ENCODE measurements at places on chromosomes 2 and 18.
A peak's percentile ranks its signal among the peaks of the same experiment; 100 is the strongest.

GRCh38 chr18:34809451-34810072 is 99.5 kb downstream of the DTNA start:
- no peak for DNase-seq

DNA sequence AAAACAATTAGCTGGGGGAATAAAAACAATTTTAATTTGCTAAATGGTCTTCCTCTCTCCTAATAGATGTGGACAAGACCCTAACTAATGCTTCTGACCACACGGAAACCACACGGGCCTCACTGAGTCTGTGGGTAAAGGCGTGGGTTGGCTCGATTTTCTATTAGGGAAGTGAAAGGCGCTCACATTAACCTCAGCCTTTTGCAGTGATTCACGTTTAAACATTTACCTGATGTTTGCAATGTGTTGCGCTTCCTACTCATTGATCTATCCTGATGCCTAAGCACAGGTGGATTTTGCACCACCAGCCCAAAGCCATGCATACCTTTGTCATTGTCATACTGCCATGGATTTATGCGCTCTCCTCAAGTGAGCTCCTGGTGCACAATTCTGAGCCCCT is 35.6 kb upstream of the NRP2 start:
- DNase-seq = no peak

DNA sequence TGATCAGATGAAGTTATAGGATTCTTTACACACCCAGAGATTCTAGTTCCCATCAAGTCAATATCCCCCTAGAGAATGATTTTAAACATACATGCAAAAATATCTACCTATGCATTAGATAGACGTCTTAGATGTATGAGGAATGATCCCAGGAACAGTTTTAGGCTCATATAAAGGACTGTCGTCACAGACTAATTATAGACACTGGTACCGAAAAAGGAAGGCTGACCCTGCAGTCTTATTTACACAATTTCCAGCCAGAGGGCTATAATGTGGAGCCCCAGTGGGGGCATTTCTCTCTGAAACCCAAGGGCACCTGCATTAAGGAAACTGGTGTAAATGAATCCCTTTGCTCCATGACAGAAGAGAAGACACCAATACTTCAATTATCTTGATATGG is 170.4 kb downstream of the ZNF521 start:
- DNase-seq = no peak

- DNase-seq = no peak
These were observed 20.1 kb upstream of the MGAT5 start for GRCh38 chr2:134233728-134234136.

DNA sequence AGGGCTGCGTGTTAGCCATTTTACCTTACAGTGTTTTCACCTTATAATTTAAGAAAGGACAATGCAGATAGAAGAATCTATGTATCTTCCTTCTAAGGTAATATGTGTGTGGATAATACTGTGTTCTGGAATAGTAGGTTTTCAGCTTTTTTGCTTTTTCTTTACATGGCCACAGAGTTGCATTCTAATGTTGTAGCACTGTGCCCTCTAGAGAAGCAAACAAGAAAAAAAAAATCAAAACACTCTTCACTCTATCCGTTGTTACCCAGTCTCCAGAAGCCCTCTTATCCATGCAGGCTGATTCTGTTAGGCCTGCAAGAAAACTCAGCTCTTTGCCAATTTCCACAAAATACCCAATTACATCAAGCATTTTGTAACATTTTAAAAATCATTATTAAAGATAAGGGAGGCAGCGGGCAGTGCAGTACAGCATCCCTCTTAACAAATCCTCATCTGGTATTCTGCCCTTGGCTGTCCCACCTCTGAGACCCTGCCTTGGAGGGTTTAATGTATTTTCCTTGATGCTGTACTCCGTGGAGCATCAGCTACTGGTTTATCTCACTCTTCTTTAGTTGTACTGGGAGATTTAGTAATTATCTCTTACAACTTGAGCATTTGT is 41.8 kb downstream of the CDH7 start:
- DNase-seq = no peak

DNA sequence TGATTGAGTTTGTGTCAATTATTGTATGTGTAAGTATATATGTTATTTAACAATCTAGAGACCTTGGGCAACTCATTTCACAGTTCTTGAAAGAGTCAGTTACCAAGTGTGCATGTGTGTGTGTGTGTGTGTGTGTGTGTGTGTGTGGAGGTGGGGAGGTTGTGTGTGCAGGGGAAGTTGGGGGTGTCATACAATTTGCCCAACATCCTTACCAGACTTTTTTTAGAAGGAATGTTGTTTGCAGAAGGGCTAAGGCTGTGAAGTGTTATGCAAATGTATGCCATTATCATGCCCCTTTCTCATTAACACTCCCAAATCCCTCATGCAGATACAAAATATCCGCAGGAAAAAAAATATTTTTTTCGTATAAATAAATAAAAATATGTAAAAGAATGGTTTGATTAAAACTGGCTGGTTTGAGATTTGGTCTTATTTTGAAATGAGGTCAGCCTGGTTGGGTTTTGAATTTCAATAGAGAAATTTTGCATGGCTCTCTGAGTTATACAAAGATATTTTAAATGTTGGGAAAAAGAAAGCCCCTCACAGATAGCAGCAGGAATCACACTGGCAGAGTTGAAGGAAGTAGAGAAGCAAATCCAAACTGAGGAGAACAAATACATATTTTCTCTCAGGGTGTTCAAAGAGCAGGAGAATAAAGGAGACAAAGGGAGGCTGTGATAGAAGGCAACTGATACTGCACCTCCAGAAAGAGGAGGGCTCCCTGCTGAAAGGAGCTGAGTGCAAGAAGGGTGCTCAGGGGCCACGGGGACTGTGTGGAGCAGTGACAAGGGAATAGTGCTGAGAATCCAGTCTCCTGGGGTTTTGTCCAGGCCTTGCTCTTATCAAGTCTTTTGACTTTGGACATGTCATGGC is 1365.5 kb upstream of the CELF4 start:
- DNase-seq = no peak

- no peak for DNase-seq
These were observed 30.6 kb upstream of the CEP68 start for GRCh38 chr2:65025453-65026123.

DNA sequence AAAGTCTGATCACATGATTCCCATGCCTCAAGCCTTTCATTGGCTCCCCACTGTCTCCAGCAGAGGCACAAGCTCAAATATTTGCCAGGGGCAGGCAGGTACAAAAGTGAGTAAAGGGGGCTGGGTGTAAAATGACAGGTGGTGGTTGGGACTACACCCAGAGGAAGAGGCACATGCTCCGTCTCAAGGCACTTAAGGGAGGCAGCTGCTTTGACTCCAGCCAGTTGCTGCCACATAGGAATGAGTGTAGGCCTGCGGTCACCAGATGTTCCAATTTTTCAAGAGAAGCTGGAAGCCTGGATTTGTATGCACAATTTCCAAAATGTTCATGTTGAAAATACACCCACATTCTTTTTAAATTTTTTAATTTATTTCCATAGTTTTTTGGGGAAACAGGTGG is 164.4 kb downstream of the UPP2 start:
- no peak for DNase-seq

- no peak for DNase-seq
These were observed 6.2 kb upstream of the MATN3 start for GRCh38 chr2:20018601-20019152.

- DNase-seq = no peak
These were observed 14.7 kb upstream of the ERCC3 start for GRCh38 chr2:127308586-127309138.

DNA sequence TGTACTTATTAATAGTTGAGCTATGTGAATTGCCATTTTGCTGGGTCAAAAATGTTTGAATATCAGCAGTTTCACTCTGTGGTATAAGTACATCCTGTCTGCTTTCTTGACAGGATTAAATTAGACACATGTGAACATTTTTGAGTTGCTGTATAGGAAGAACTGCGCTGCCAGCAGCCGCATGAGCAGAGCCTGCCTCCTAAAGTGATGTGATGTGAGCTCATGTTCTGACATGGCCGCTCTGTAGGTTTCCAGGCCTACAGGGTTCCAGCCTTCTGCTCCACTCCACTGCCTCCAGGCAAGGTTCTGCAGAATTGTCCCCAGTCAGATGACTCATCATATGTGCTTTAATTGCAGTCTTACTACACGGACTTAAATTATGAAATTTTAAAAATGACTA is 119.7 kb upstream of the NFATC1 start:
- peak; percentile 33 for DNase-seq

DNA sequence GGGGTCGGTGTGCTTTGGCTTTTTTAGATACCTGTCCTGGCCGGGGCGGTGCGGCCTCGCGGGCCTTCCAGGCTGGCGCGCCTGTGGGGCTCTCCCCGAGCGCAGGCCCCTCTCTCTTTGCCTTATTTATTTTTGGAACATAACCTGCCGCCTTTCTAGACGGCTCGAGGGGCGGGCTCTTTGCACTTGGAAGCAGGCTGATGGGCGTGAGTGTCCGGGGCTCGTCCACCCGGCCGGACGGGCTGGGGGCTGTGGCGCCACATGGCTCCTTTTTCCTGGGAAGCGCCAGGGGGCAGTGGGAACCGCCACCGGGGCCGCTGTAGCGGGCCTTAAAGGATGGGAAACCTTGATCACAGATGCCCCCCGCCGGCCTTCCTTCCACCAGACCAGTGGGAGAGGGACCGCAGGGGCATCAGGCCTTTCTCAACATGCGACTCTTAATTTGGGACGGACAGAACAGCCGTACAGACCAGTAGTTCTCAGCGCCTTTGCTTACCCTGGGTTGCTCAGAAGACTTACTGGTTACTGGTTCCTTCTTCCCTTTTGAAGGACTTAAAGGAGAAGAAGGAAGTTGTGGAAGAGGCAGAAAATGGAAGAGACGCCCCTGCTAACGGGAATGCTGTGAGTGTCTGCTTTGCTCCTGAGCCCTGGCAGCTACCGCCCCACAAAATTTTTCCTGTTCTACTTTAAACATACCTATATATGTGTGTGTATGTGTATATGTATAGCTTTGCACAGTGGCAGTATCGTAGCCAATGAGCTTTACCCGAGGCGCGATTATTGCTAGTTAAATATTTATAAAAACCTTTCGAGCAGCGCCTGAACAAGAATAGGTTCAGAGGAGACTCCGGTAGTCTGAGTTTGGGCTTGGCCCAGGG is 2.7 kb downstream of the PTMA start:
- DNase-seq = peak; percentile 47

- no peak for DNase-seq
These were observed 203.4 kb downstream of the CTNNA2 start for GRCh38 chr2:79716266-79716665.

GRCh38 chr2:177174486-177174885 is 38.1 kb upstream of the HNRNPA3 start:
- no peak for DNase-seq

GRCh38 chr18:52933356-52933755 is 593.4 kb downstream of the DCC start:
- DNase-seq = no peak

DNA sequence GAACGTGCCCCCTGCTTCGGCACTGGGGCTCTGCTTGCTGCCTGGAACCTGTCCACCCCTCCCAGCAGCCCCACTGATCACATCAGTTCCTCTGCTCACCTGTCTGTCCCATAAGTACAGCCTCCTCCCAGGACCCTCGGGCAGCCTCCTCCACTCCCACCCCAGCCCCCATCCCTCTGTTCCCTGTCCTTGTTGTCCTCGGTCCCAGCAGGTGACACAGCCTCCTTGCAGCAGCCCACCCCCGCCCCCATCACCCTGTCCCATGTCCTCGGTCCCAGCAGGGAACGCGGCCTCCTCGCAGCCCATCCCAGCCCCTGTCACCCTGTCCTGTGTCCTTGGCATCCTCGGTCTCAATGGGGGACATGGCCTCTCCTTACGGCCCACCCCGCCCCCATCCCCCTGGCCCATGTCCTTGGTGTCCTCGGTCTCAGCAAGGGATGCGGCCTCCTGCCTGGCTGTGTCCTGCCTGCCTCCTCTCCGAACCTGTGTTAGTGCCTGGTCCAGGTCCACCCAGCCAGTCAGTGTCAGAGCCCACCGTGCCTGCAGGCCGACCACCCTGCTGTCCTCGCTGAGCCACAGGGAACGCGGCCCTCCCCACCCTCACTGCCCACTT is 4.3 kb upstream of the OTOS start:
- no peak for DNase-seq

DNA sequence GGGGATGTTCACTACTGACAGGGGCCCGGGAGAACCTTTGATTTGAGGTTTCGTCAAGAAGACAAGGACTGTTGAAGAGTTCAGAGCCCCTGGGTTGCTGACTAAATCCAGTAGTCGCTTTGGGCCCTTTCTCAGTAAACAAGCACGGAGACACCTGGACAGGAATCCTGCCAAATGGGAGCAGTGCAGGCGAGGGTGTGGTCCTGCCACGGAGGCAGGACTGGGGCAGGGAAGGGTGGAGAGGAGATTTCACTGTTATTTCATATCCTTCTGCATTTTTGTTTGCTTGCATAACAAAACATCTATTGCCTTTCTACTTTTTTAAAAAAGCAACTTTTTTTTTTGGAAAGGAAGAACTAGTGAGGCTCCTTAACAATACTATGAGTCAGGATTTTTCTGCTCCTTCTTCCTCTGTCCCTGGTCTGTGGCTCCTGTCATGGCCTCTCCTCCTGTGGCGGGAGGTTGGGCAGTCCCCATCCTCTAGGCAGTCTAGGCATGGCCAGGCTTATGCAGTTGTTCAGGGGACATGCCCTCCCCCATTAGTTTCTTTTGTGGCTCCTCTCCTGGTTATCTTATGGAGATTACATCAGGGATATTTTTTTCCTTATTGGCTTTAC is 57.7 kb downstream of the ARHGEF4 start:
- DNase-seq = no peak

DNA sequence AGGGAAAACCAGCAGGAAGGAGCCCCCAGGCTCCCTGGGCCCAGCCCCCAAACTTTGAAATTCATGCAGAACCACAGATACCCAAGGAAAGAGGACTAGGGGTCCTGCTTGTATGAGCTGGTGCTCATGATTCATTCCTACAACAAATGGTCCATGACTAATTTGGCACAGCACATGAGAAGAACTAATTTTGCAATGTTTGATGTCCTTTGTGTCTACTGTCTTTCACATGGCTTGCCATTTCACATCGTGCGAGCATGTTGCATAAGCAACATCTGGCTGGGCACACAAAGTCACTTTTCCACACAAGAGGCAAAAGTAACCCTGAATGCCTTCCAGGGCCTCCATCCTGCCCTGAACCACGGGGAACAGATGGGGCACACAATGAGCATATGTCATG is 149.6 kb upstream of the APCDD1 start:
- DNase-seq = no peak

GRCh38 chr2:44290261-44290660 is 15.0 kb downstream of the SLC3A1 start:
- DNase-seq = no peak

GRCh38 chr2:119684518-119684917 is 5.5 kb downstream of the TMEM177 start:
- no peak for DNase-seq

DNA sequence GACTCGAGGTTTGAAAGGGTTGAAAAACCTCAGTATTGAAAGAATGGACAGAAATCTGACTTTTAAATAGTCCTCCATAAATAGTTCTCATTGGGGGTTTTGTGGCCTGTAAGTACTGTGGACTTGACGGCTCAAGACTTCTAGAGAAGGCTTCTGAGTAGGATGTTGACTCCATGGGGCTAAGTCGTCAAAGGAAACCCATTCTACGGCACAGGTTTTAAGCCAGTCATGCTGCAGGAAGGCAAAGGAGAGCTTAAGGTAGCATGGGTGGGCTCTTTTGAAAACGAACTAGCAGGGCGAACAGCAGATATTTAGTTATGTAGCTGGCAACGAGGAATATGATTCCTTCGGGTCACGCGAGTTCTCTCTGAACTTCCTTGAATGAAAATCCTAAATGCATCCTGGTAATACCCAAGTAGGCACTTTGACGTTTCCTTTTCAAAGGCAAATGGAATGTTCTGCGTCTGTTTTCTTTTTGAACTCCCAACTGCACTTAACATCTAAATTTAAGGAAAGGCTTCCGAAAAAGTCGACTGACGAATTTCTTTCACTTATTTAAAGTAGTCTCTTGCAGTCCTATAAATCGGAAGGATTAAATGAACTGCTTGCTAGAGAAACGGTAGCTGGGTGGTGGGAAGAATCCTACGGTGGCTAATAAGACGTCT is 1.1 kb upstream of the NEDD4L start:
- DNase-seq = no peak

All from CD4-positive, alpha-beta T cell (primary cell).